Inflammatory macrophage treated with lipopolysaccharide for 4 hours (primary cell): ENCODE measurements at places on chromosomes 12 and 14.
A peak's percentile ranks its signal among the peaks of the same experiment; 100 is the strongest.

DNA sequence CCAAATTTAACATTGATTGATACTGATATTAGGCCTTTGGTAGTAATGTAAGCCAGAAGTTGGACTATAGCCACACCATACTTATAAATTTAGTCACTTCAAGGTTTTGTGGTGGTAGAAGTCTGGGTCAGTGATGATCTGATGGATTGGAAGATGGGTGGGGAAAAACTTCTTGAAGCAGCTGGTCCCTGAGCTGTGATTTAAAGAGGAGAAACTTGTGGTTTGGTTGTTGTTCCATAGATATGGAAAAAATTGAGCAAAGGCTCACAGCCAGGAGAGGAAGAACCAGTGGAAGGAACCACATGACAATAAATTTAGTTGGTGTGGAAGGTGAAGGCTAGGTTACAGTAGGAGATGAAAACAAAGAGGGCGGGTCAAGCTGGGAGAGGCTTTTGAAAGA, 26.1 kb downstream of the PTHLH start:
- no peak for DNase-seq

GRCh38 chr12:24600996-24601395, 347.9 kb downstream of the BCAT1 start:
- DNase-seq: peak; percentile 82

DNA sequence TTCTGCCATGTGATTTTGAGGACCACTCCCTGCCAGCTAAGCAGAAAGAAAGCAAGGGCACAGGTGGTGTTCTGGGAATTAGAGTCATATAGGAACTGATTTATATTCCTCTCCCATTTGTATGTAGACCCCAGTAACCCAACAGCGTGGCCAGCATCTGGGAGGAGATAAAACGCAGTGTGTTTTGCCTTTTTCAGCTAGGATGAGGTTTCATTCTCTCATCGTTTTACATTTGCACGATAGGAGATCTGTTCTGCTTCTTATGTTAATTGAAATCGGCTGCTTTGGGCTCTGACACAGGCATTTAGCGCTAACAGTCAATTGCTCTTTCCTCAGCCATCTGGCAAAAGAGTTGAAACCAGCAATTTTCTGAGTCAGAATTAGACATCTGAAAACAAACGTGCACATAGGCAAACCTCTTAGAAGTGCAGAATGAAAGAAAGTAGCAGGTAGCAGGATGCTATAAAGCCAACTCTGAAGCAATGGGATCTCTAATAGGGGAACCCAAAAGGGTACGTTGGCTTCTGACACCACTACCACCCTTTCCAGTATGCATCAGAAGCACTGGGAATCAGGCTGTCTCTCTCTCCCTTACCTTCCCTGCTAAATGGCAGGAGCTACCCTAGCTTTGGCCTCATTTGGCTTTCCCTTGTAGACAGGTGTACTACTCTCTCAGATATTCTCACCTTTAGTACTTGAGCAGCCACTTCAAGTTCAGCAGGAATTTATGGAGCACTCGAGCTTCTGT, 219.1 kb downstream of the PHLDA1 start:
- no peak for DNase-seq

DNA sequence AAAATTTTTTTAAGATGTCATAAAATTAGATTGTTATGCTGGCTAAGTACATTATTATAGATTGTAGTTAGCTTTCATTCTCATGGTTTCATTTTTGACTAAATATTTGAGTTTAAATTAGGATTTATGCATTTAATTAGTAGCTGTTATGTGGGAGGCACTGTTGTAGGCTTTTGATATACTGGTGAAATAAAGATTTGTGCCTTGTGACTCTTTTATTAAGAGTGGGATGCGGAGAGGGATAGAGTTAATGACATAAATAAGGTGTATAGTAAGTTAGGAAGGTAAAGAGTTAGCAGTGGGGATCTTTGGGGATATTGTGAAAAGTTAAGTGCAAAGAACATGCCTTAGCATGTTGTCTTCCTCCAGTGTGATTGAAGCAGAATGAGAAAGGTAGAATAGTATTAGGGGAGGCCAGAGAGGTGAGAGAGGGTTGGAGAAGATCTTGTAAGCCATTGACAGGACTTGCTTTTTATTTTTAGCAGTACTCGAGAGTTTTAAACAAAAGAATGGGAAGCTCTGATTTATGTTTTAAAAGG, 8.8 kb downstream of the ARHGAP5 start:
- no peak for DNase-seq

- DNase-seq: no peak
These were observed 15.4 kb downstream of the HSP90AA1 start for GRCh38 chr14:102071283-102071998.

DNA sequence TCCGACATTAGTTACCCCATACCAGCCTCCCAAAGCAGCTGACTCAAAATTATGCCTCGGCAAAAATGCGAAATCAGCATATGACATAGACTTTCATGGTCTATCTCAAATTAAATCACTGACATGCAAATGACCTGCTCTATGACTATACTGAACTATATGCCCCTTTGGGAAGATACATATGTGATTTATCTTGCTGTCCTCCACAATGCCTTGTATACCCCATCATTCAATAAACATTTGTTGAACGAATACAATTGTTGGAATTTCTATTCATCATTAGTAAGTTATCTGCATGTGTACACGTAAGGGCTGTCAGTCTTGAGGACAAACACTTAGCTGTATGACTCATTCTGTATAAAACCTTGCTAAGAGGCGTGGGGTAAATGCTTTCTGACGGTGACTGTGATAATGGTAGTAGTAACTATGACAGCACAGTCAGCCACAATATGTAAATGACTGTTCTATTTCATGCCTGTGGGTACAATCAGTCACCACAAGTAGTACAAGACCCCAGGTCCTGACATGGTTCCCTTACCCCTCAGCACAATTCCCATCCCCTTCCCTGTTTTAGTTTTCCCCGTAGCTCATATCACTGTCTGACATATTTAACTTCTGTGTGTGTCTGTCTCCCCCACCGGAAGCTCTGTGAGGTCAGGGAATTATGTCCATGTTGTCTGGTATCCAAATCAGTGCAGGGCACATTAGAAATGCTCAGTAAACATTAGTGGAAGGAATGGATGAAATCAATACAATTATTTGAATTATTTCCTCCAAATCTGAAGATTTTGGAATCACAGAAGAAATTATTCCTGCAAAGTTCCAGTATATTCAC, 42.8 kb downstream of the STXBP6 start:
- no peak for DNase-seq

DNA sequence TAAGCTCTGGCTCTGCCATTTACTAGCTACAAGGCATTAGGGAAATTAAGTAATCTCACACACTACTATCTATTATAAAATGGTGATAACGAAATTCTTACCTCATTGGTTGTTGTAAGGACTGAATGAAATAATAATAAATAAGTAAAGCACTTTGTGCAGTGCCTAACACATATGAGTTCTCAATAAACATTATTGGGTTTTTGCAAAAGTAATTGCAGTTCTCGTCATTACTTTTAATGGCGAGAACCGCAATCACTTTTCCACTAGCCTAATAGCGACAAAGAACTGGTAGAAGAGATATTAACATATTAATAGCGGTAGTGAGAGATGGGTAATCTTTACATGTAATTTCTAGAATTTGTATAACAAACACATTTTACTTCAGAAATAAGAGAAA, 9.2 kb downstream of the KRT77 start:
- DNase-seq: no peak

GRCh38 chr14:65261946-65262345, 150.6 kb upstream of the FUT8 start:
- no peak for DNase-seq

DNA sequence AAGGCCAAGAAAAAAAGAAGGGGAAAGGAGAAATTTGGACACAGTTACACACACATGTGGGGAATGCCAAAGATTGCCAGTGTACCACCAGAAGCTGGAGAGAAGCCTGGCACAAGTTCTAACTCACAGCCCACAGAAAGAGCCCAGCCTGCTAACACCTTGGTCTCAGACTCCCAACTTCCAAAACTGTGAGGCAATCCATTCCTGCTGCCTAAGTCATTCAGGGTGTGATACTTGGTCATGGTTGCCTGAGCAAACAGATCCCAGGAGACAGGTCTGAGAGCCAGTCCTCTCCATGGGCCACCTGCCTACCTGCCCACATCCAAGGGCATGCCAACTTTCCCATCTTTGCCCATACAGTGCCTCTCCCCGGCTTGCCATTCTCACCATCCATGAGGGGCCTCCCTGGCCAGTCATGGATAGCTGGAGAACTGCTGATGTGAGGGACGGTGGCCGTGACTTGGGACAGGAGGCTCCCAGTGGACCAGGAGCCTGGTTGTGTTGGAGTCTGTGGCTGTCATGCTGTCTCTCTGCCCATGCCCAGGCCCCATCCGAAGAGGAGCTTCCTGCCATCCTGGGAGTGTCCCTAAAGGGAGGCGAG, 198.0 kb upstream of the RTL1 start:
- no peak for DNase-seq

DNA sequence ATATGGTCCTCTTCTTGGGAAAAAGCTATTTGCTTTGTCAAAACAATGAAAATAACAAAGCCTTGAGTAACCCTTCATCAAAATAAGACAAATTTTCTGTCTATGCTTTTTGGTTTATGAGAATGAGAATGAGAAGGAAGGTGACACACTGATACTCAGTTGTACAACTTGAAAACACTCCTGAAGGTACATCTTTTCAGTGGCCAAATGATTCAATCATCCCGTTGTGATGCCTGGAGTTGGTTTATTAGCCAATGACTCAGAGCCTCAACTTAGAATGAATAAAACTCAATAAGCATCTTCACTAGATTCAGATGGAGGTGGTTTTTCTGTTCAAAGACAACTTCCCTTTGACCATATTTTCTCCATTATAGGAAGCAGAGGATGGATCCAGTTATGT, 7.8 kb upstream of the CALM1 start:
- no peak for DNase-seq

DNA sequence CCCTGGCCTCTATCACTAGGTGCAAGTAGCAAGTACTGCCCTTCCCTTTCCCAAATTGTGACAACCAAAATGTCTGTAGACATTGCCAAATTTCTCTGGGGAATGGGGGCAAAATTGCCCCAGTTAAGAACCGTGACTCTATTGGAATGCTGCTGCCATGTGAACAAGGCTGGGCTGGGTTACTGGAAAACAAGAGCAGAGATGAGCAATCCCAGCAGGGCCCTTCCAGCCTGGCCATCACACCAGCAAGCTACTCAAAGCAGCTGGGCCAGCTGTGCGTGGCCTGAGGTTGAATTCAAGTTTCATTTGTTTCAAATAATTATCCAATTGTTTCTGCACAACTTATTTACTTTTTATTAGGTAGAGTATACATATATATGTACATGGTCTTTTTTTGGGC, 103.4 kb upstream of the PKP2 start:
- DNase-seq: no peak

DNA sequence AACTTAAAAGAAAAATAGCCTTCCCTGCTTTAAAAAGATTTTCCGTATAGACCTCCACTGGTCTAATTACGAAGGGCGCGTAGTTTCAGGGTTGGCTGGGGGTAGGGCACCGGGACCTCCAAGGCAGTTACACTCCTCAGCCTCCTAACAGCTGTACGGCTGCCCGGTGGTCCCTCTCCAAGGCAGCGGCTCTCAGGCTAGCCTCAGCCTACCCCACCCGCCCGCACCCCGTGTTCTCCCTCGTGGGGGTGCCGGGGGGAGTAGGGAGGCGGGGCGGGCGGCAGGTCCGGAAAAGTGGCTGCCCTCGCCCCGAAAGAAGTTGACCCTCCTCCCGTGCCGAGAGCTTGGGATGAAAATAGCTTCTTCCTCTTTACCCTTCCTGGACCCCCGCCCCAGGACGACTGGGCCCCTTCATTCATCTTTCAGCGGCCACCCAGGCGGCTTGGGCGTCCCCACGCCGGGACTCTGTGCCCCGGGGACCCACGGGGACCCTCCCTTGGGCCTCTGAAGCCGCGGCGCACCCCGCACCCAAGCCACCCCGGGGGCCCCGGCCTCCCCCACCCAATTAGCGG, 991 bp upstream of the RCOR1 start:
- peak; percentile 19 for DNase-seq

DNA sequence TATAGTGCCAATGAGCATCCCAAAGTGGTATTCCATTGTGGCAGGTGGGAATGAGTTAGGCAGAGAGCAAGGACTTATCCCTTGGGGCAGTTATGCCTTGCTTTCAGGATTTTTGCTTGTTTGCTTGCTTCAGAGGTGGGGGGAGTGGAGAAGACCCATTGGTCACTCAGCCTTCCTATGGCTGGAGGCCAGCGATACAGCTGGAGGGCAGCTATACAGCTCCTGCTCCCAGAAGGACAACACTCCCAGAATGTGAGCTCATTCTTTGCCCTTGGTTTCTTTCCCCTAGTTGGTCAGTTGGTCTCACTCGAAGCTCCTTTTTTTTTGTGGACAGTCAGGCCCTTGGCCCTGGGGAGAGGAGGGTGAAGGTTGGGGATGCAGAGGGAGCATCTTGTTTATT, 14.5 kb downstream of the KRT83 start:
- DNase-seq: no peak

- DNase-seq: peak; percentile 91
These were observed 39.7 kb downstream of the PSMA6 start for GRCh38 chr14:35331605-35332516.
